ENCODE measurements at places on chromosomes 7 and 10.

GRCh38 chr7:141866974-141867373, 25.7 kb upstream of the PRSS37 start:
- no peak for DNase-seq

GRCh38 chr10:99470327-99470726, 39.9 kb upstream of the GOT1 start:
- DNase-seq, result no peak

DNA sequence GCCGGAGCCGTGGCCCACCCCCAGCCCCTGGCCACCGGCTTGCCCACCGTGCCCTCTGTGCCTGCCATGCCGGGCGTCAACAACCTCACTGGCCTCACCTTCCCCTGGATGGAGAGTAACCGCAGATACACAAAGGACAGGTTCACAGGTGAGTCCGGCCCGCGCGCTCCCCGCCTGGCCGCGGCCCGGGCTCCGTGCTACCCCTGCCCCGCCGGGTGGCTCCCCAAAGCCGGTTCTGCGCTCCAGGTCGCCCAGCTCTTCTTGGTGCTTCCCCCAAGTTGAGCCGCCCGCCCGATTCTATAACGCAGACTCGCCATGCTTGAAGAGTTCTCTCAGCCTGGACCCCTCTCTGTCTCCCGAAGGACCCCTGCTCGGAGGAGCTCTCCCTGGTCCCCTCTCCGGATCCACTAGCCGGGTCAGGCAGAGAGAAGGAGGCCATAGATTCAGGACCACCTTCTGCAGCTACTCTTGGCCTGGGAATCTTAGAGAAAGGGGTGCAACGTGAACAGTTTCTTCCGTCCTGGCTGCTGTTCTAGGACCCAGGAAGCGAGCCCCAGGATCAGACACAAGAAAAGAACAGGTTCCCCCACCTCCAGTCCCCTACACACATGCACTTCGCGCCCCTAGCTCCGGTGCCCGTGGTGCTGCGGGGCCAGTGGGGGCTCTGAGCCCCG, 999 bp downstream of the TLX1 start:
- no peak for DNase-seq

- DNase-seq, result no peak
These were observed 34.8 kb upstream of the TNPO3 start for GRCh38 chr7:129089521-129090212.

- no peak for DNase-seq
These were observed 350.5 kb downstream of the PARD3 start for GRCh38 chr10:34464591-34464990.

DNA sequence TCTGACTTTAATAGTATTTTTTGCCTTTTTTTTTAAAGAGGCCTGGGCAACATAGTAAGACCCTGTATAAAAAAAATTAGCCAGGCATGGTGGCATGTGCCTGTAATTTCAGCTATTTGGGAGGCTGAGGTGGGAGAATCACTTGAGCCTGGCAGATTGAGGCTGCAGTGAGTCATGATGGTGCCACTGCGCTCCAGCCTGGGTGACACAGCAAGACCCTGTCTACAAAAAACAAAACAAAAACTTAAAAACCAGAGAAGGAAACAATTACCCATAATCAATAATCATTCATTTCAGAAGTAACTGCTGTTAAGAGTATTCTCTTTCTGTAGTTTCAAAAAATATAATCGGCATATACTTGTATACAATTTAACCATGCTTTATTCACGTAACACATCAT, 28.0 kb downstream of the VPS26A start:
- DNase-seq, result no peak

GRCh38 chr10:68166871-68167585, 57.7 kb downstream of the MYPN start:
- DNase-seq, result no peak

DNA sequence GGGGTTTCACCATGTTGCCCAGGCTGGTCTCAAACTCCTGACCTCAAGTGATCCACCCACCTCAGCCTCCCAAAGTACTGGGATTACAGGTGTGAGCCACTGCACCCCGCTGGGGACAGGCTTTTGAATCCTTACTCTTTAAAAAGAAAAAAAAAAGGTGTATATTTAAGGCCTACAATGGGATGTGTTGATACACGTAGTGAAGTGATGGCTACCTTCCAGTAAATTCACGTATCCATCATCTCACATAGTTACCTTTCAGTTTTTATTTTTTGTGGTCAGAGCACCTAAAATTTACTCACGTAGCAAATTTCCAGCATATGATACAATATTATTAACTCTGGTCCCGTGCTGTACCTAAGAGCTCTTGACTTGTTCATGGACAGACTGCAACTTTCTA, 119.5 kb upstream of the INSYN2A start:
- DNase-seq, result no peak

GRCh38 chr10:80454513-80455460, 677 bp downstream of the TSPAN14 start:
- no peak for DNase-seq

GRCh38 chr10:44849936-44850335, 61.2 kb upstream of the TMEM72 start:
- DNase-seq, result no peak

- DNase-seq, result no peak
These were observed 169.5 kb upstream of the KLF14 start for GRCh38 chr7:130903358-130903974.

DNA sequence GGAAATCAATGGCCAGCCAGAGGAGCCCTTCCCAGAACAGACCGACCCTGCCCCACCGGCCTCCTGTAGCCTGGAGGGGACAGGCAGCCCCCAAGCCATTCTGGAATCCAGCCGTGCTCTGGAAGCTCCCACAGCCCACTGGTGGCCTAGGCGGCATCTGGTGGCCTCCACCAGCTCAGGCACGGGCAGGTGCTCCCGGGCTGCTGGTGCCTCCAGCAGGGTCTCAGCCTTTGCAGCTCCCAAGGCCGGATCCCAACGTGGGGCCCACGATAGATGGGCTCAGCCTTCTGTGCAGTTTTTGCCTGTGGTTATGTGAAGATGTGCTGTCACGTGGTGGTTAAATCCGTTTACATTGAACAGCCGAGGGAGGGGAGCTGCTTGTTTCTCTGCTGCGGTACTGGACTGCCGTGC, 44.4 kb downstream of the JAKMIP3 start:
- DNase-seq, result no peak

- DNase-seq, result no peak
These were observed 284.8 kb downstream of the PLXNA4 start for GRCh38 chr7:132291481-132291880.

DNA sequence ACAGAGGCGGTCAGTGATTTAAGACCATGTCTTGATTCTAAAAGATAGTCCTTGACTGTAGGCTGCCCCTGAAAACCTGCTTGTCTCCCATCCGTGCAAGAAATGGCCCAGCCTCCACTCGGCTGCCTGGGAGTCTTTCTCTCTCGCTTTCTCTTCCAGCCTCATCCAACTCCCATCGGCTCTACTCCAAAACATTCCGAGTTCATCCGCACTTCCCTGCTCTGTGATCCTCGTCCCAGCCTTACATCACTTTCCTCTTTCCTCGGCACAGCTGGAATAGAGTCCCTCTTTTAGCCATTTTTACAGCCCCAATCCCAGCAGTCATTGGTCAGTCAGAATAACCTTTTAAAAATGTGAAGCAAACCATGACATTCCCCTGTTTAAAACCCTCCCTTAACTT, 135.1 kb downstream of the TAX1BP1 start:
- no peak for DNase-seq

DNA sequence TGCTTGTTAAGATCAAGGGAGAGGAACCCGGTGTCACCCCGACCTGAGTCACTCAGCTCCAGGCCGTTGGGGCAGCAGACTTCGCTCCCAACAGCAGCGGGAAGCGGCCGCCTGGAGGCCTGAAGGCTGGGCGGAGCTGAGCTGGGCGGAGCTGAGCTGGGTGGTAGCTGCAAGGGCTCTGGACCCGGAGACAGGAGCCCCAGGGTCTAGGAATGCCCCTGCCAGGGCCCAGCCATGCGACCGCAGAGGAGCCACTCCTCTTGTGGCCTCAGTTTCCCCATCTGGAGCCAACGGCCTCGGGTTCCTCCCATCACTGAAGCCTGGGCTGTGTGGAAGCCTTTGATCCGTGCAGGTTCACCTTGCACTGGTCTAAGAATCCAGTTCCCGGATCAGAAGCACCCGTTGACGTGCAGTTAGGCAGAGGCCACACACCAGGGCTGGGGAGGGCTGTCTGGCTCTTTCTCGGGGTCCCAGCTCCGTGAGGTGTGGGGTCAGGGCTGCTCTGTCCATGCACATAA, 21.9 kb upstream of the DPYSL4 start:
- DNase-seq, result no peak

GRCh38 chr10:94397549-94398370, 4.6 kb upstream of the TBC1D12 start:
- DNase-seq, result no peak

DNA sequence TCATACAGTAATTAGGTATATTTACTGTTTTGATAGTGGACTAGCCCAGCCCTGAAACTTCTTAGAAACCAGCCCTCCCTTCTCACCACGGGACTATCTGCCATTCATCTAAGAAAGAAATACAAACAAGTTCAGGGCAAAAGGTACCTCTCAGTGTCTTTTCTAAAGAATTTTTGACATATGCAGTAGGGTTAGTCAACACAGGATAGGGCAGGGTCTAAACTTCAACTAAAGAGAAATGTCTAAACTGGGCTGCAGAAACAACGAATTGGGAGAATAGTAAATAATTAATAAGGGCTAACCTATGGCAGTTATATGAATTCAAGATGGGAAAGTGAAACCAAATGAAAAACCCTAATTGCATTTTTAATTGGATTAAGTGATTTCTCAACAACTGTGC, 496.6 kb downstream of the INHBA start:
- DNase-seq, result no peak

DNA sequence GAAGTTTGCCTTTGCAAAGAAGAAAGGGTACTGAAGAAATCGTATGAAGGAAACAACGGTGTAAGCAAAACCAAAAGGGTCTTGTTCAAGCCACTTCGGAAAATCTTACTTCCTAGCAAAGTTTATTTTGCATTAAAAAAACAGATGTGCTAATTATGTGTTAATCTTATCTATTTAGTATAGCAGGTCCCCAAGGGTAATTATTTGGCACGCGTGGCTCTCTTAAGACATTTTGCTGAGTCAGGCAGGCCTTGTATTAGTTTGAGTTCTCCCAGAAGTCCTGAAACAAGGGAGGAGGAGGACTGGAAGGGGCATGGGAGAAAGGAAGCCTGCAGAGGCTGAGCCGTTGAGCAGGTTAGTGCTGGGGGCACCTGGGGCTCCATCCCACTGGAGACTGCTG, 44.9 kb downstream of the TMEM178B start:
- no peak for DNase-seq

DNA sequence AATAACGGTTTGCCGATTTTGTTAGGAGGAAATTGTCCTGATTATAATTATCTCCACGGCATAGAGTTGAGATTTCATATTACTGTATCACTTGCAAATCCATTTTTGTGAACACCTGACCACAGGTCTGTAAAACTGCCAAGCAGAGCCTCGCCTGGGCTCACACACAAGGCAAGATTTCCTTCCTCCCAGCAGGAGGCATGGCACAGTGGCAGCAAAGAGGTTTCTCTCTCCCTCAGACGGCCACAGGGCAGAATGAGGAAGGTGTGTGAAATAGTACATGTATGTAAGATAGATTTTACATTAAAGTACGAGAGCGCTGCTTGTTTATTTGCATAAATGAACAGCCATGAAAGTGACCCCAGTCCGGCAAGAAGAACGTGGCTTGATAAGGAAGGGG, 130.1 kb downstream of the CELF2 start:
- peak; percentile 79 for DNase-seq

DNA sequence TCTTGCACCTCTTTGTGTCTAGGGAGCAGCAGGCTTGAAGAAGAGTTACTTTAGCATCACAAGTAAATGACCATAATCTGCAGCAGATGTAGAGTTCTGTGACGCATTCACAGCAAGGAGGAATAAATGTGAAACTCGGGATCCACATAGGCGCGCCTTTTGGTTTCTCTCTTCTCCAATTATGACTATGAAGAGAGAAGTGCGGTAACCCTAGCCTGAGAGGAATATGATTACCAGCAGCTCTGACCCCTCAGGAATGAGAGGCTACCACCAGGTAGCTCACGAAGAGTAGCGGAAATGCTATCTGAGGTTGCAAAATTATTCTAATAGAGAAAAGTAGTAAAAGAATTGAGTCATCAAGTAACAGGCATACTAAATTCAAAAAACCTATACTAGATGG, 25.2 kb upstream of the DMTF1 start:
- no peak for DNase-seq

DNA sequence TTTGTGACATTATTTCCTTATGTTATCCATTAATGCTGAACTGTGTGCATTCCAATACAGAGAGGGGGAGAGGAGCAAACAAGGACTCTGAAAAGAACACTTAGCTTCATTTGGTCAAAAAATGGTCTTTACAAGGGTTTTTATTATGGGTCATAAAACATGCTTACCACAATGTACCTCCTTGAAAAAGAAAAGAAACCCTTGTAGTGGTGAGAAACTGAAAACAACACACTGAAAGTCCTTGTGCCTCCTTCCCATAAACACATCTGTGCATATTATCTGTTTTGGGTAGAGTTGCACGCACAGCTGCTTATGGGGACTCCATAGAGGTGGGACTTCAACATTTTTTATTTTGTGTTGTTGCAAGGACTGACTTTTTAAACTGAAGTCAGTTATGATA, 98.7 kb downstream of the CDK6 start:
- no peak for DNase-seq

Data from cerebellum (tissue), 4 donors.